ENCODE measurements at places on chromosomes 1 and 21. TPM values are rescaled to one million over a fixed set of nuclear protein-coding genes. Genes with fewer than 3 reads are reported as not detected.

The OR14K1 gene
- not detected for total RNA-seq

The MMEL1 gene
- 3.8 TPM for total RNA-seq

The UBE2Q1 gene
- 82.4 TPM for total RNA-seq

The SLC9C2 gene
- total RNA-seq = not detected

The TRNP1 gene
- total RNA-seq = 0.22 TPM

The ZNF683 gene
- not detected for total RNA-seq

The DMBX1 gene
- total RNA-seq = not detected

The ASTN1 gene
- not detected for total RNA-seq

The HES5 gene
- not detected for total RNA-seq

The OR10Z1 gene
- not detected for total RNA-seq

The CFHR1 gene
- not detected for total RNA-seq

The HJV gene
- not detected for total RNA-seq

The CAMK2N1 gene
- 6.3 TPM for total RNA-seq

The FCAMR gene
- total RNA-seq = not detected

The RNF186 gene
- total RNA-seq = not detected

The SAMSN1 gene
- total RNA-seq = 33.7 TPM

The LYPD8 gene
- total RNA-seq = not detected

The TFB2M gene
- total RNA-seq = 6.7 TPM

The TNFRSF25 gene
- total RNA-seq = 393 TPM

The VAV3 gene
- total RNA-seq = 10.6 TPM

The RGS16 gene
- 23.4 TPM for total RNA-seq

The TRIM46 gene
- 9.8 TPM for total RNA-seq

The C21orf58 gene
- total RNA-seq = 5.9 TPM

The CYP4A11 gene
- not detected for total RNA-seq

The TARBP1 gene
- 31.7 TPM for total RNA-seq

The C1QB gene
- not detected for total RNA-seq

The HRNR gene
- not detected for total RNA-seq

The AMIGO1 gene
- 8.0 TPM for total RNA-seq

The ZNF648 gene
- total RNA-seq = not detected

The KLF17 gene
- not detected for total RNA-seq

The ESPN gene
- 13.2 TPM for total RNA-seq

The KIF2C gene
- 1.4 TPM for total RNA-seq

The PLA2G2F gene
- total RNA-seq = not detected

The VTCN1 gene
- total RNA-seq = not detected

The ISG20L2 gene
- 54.2 TPM for total RNA-seq

The CERS2 gene
- total RNA-seq = 142 TPM

The OPRD1 gene
- not detected for total RNA-seq

The ETV3L gene
- 0.15 TPM for total RNA-seq

The RNU5D-1 gene
- total RNA-seq = not detected

The SPAG17 gene
- total RNA-seq = not detected

The S100A7 gene
- not detected for total RNA-seq

The ZNF695 gene
- total RNA-seq = not detected

The KCNN3 gene
- 0.12 TPM for total RNA-seq

The RPRD2 gene
- total RNA-seq = 38.7 TPM

The RHBDL2 gene
- not detected for total RNA-seq
